Right ventricle myocardium superior (tissue), 1 donor: ENCODE measurements at places on chromosomes 16 and 17. TPM values are rescaled to one million over a fixed set of nuclear protein-coding genes. Genes with fewer than 3 reads are reported as not detected.

The DHODH gene
- 8.3 TPM for total RNA-seq

GRCh38 chr17:18172531-18173278 is 10.9 kb upstream of the ALKBH5 start:
- no peak for DNase-seq

- DNase-seq, result no peak
These were observed 60.5 kb downstream of the ZZEF1 start for GRCh38 chr17:4082136-4082924.

The GUCY2D gene
- not detected for total RNA-seq

The DCAKD gene
- 25.3 TPM for total RNA-seq

DNA sequence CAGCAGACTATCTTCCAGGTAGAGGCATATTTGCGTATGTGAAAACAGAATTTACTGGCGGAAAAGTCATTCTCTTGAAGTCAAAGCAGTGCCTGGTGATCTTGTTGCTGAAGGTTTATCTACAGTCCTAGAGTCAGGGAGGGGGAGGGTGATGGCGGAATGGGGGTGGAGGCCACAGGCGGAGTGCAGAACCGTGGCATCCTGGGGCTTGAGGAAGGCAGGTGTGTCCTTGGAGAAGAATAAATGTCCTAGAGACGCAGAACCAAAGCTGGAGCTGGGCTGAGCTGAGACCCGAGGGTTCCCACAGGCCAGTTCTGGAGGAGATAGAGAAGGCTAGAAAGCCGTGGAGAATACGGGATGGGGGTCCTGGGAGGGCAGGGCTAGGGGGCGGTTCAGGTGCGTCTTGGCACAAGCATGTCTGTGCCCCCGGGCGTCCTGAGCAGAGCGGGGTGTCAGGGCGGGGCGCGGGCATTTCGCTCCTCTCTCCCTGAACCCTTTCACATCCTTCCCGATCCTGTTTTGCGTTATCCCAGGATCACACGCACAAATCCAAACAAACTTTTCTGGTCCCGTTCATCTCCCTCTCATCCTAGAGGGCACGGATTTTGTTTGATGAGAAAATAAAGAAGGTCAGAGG is 76.9 kb upstream of the CREBBP start:
- no peak for DNase-seq

The MYH13 gene
- total RNA-seq, result not detected

The MAP3K3 gene
- 31.3 TPM for total RNA-seq

DNA sequence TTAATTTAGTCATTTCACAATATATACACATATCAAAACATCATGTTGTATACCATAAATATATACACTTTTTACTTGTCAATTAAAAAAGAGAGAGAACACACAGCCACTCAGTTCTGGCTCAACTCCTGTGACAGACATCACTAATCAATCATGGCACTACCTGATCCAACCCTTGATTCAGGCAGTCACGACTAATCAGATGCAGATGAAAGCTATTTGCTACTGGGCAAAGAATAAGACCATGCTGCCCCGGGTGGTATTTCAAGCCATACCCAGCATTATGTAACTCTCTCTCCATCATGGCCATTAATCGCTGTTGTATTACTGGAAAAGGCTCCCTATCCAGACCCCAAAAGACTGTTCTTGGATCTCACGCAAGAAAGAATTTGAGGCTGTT is 345.7 kb downstream of the HAPSTR1 start:
- no peak for DNase-seq

The C16orf92 gene
- total RNA-seq, result not detected

The PPP1R27 gene
- not detected for total RNA-seq

The TVP23A gene
- 0.19 TPM for total RNA-seq

- DNase-seq, result no peak
These were observed 21.9 kb upstream of the CDH5 start for GRCh38 chr16:66344533-66345145.

DNA sequence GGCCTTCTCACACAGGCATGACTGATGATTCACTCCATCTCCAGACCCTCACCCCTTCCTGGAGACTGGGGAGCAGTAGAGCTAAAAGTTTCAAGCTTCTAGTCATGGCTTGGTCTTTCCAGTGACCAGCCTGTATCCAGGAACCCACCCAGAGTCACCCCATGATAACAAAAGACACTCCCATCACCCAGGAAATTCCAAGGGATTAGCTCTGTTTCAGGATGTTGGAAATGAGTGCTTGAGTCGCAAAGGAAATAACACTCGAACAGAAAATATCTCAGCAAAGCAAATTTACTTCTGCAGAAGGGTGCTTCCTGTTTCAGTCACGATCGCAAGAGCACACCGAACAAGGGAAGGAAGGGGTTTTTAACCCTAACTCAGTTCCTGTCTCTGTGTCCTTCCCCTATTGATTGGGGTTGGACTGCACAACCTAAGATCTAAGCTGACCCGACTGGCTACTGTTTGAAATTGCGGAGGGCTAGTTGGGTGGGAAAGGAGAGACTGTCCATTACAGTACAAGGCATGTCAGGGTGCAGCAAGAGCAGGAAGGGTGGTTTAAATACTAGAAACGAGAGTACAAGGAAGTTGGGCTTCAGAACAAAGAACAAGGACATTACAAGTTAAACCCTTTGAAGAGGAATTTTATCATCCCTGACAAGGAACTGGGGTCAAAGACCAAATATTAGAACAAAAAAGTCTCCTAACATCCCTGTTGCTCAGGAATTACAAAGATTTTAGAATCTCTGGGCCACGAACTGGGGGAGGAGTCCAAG is 224.4 kb upstream of the CACNG5 start:
- DNase-seq, result no peak

The SEPTIN1 gene
- 0.97 TPM for total RNA-seq

- no peak for DNase-seq
These were observed 30.3 kb downstream of the NTN1 start for GRCh38 chr17:9051561-9051960.

- DNase-seq, result peak; percentile 94
These were observed 3.5 kb upstream of the NHERF1 start for GRCh38 chr17:74744714-74745547.

- DNase-seq, result no peak
These were observed 812 bp upstream of the MYOCD start for GRCh38 chr17:12664894-12665262.

DNA sequence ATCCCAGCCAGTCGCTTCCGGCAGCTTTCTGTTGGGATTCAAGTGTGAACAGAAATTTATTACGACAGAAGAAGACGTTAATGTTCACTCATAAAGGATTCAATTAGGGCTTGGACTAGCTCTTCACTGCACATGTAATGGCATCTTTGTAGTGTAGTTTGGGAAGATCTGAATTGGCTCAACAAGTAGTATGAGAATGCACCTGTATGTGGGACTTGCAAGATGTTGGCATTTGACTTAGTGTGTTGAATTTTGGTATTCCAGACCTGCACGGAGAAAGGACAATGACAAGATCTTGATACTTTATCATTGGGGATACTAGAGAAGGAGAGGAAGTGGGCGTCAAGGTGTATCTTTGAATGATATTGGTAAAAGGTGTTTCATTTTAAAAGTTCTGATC is 1.2 kb downstream of the PSMD11 start:
- no peak for DNase-seq

DNA sequence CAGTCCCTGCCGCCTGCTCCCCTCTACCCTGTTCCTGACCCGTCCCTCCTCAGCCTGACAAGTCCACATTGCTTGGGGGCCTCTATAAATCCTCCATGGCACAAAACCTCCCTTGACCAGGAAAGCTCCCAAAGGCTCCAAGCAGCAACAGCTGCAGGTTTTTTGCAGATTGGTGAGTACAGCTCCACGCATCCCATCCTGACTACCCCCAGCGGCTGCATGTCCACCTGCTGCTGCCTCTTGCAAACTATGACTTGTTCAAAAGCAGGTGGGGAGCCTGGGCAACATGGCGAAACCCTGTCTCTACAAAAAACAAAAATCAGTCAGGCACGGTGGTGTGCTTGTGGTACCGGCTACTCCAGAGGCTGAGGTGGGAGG is 122.8 kb downstream of the ANKRD11 start:
- DNase-seq, result no peak

The KRT32 gene
- total RNA-seq, result not detected

GRCh38 chr17:75151930-75152329 is 2.4 kb downstream of the JPT1 start:
- no peak for DNase-seq

The MEIOC gene
- not detected for total RNA-seq

GRCh38 chr16:11256661-11257130 is 692 bp upstream of the SOCS1 start:
- peak; percentile 85 for DNase-seq

DNA sequence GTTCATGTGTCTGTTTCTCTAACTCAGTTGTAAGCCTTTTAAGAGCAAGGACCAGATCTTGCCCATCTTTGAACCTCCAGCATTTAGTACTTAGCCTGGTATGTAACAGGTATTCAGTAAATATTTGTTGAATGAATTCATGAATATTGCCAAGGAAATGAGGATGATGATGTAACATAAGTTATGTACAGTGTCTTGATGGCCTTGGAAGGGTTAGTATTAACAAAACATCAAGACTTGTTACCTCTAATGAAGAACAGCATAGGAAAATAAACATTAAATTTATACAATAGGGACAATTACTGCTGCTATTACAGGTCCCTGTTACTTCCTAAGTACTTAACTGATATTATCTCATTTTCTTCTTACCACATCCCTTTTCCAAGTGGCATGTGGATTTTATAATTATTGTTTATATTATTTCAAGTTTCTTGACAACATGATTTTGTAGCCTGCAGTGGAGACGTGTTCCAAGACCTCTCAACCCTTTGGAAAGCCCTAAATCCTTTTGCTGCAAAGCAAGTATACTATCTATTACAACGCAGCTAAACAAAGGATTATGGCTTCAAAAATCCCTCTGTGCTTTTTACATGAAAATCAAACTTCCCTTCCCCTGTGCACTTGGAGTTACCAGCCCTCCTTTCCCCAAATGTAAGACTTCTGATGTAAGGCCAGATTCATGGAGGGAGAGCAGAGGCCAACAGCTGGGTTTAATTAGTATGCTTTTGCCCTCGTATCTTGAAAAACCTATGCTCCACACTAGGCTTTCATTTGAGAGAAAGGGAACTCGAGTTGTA is 77.4 kb upstream of the SMIM36 start:
- DNase-seq, result no peak

DNA sequence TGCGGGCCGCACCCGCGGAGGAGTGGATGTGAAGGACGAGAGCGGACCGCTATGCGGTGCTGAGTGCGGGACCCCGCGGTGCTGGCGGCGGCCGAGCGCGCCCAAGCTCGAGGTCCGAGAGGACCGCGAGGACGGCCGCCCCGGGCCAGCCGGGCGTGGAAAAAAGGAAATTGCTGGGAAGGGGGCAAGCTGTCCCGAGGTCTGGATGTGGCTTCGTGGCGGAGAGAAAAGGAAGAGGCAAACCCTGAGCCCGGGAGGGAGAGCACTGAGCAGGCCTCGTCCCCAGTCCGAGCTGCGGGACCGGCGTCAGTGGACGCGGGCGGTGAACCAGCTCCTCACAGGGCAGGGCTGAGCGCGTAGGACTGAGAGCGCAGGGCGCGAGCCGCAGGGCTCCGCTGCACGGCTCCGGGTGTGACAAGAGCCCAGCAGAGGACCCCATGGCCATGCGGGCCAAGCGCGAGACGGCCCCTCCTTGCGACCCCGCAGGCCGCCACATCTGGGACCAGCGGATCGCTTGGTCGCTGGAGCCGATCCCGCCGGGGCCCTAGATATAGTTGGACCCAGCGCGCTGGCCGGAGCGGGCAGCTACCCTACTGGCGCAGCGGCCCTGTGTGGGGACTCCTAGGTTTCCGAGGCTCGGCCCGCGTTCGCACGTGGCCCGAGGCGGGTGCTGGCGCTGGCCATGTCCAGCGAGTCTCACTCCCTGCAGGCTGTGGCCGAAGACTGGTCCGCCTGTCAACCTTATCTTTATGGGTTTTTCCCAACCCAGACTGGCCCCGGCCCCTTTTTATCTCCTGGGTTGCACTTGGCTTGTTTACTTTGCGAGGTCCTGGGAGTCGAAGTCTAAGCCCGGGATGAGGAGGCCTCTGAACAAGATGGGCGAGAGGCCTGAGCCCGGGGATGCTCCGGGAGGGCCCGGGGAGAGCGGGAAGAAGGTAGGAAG is 2.4 kb downstream of the TBX4 start:
- DNase-seq, result peak; percentile 30

DNA sequence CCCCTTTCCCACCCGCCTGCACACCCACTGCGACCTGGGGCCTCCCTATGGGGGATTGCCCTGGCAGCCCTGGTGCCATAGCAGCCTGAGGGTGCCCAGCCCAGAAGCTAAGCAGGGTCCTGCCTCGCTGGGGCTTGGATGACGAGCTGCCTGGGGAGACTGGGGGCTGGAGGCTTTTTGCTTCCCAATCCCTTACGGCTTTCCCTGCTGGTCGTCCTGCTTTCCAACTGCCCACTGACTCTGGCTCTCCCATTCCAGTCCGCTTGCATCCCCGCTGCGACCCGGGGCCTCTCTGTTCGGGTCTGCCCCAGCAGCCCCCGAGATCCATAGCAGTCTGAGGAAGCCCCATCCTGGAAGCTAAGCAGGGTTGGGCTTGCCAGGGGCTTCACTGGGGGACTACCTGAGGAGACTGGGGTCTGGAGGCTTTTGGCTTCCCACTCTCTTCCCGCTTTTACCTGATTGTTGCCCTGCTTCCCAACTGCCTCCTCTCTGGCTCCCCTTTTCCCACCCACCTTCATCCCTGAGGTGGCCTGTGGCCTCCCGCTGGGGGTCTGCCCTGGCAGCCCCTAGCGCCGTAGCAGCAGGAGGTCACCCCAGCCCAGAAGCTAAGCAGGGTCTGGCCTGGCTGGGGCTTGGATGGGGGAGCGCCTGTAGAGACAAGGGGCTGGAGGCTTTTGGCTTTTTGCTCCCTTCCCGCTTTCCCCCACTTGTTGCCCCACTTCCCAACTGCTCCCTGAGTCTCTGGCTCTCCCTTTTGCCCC is 2292.8 kb downstream of the TP53TG3F start:
- DNase-seq, result no peak

DNA sequence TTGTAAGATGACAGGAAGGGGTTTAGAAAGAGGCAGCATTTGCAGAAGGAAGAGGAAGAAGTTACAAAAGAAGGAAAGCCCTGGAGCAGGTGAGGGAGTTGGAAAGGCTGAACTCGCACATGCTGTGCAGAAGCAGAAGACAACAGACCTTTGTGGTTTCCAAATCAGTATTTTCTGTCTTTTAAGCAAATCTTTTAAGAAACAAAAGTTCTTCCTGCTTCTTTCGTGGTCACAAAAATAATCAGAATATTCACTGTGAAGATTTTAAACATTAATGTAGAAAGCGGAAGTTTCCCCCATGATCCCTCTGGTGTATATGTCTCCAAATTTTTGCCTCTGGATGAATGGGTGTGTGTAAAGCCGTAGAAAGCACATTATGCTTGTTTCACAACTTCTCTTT is 25.8 kb downstream of the ZNRF1 start:
- DNase-seq, result no peak

The HIGD1B gene
- total RNA-seq, result 17.4 TPM

The GDPD3 gene
- total RNA-seq, result 2.6 TPM
